Stimulated activated CD8-positive, alpha-beta memory T cell treated with anti-CD3 and anti-CD28 coated beads, Interleukin-4, amount 100 ng/mL, for 24 hours (primary cell): ENCODE measurements at places on chromosomes 2 and 18.

GRCh38 chr2:61737841-61738240 lies 116.0 kb downstream of the FAM161A start:
- no peak for DNase-seq

- no peak for DNase-seq
Observed at GRCh38 chr18:54076166-54076565, 148.3 kb downstream of the MBD2 start.

GRCh38 chr2:175892046-175892445 lies 110.0 kb downstream of the LNPK start:
- no peak for DNase-seq

DNA sequence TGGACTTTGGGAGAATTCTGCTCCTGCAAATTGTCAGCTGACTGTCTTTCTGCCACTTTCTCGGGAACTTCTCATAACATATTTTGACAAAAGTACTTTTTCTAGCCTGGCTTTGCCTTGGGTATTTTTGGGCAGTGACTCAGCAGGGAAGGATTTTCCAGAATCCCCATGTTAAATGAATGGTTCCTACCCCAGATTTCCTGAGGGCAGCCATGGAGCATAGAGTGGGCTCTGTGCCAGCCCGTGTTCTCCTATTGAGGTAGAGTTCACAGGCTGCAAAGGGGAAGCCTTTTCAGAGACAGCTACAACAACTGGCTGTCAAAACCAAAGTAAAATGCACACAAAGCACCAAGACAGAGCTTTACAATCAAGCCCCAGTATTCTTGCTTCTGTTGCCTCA lies 59.8 kb downstream of the BMP10 start:
- DNase-seq: no peak

DNA sequence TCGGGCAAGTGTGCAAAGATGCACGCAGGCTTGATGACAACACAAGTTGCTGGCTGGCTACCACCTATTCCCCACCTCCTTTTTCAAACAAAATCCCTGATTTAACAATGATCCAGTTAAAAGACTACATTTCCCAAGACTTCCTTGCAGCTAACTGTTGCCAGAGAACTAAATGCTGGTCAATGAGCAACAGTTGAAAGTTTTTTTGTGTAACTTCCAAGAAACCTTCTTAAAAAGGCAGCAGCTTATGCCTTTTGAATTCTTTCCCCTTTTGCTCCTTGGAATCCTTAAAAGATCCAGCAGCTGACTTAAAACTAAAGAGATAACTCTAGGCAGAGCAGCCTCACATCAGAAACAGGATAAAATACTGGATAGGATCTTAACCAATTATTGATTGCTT lies 38.5 kb downstream of the NPHP1 start:
- DNase-seq: no peak

GRCh38 chr2:73920577-73921545 lies 5.8 kb upstream of the DGUOK start:
- DNase-seq: no peak

GRCh38 chr2:213149949-213150314 lies 1.5 kb downstream of the IKZF2 start:
- no peak for DNase-seq

GRCh38 chr18:50429207-50429948 lies 54.5 kb downstream of the SKA1 start:
- no peak for DNase-seq

DNA sequence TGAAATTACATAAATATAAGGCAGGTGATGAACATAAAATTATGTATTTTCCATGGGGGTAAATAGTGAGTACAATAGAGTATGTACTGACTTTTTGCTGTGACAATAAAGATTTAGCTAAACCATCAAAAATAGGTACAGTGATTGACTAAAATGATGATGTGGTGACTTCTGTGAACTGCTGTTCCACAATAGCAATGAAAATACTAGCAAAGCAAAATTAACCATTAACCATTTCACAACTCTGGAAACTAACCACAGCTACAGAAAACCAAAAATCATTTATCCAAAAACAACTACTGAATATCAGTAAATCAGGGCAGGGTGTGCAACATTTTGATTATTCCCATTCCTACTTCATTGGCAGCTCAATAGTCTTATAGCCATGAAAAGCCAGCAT lies 161.4 kb upstream of the GYPC start:
- DNase-seq: no peak

GRCh38 chr18:63207143-63207790 lies 112.3 kb downstream of the BCL2 start:
- no peak for DNase-seq

- no peak for DNase-seq
Observed at GRCh38 chr2:52054824-52055223, 1022.9 kb upstream of the NRXN1 start.

- DNase-seq: no peak
Observed at GRCh38 chr2:33011941-33012340, 65.2 kb downstream of the LTBP1 start.

DNA sequence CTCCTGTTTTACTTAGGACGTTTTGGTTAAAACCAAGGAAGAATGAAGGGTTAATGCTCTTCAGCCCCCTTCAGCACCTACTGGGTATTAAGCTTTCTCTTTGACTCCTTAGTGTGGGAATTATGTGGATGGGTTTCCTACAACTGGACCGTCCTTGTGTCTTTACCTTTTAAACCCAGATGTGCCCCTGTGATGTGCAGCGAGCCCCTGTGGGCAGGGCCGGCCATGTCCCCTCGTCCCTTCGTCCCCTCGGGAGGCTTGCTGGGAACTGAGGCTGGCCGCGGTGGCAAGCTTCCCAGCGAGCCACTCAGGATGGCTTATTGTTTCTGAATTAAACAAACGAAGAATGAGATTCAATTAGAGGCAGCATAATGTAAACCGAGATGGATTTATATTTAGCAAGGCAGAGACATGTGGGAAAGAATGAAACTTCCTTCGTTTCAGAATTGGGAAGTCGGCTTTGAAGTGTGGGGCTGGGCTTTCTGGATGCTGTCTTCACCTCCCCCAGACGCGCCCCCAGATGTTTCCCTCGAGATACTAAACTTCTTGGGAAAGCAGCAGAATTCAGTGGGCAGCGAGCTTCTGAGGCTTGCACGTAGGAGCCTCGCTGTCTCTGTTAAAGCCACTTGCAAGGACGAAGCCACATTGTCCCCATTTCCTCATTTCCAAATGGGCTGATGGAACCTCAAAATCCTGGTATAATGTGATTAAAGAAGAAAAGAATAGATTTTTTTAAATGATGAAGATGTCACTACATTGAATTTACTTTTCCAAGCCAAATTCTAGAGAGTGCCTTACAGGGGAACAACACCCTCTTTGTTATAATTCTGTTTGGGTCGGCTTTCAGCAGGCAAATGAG lies 146.0 kb downstream of the VAPA start:
- no peak for DNase-seq

GRCh38 chr18:63648241-63648640 lies 4.2 kb upstream of the SERPINB4 start:
- no peak for DNase-seq

- DNase-seq: no peak
Observed at GRCh38 chr18:72727038-72727655, 140.6 kb downstream of the NETO1 start.

- no peak for DNase-seq
Observed at GRCh38 chr18:67451960-67452359, 64.6 kb downstream of the DSEL start.

DNA sequence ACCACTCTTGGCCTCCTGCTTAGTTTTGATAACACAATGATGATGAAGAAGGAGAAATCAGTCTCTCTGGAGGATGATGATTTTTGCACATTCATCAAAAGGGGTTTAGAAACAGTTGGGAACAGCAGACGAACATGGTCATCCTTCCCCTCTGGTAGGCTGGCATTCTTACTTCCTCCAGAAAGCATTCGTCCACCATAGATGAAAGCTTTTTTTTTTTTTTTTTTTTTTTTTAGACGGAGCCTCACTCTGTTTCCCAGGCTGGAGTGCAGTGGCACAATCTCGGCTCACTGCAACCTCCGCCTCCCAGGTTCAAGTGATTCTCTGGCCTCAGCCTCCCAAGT lies 43.5 kb upstream of the TTC39C start:
- no peak for DNase-seq

DNA sequence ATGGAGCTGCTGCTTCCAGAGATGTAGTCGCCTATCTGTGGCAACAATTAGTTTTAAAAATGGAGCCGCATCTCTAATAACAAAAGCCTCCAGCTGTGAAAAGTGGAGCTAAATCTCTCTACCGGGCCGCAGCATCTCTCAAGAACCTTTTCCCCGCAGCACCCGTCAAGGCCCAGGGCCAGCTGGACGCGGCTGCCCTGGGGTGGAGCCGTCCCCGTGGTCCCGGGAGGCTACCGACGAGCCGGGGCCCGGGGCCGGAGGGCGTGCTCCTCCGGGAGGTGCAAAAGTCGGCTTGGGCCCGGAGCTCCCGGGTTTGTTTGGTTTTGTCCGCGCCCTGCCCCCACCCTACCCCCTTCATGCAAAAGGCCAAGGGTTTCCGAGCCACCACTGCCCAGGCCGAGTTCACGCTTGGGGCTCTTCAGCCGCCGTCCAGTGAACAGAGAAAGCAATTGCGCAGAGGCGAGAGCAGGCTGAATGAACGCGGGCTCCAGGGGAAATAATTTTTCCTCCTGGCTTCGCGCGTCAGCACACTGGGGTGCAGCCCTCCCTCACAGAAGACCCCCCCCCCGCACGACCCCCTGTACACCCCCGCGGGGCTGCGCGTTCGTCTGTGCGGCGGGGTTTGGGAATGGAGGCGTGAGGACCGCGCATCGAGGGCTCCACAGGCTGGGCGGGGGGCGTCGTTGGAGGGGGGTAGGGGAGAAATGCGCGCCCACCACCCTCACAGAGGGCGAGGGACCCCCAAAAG lies 557 bp upstream of the GREB1L start:
- DNase-seq: no peak

DNA sequence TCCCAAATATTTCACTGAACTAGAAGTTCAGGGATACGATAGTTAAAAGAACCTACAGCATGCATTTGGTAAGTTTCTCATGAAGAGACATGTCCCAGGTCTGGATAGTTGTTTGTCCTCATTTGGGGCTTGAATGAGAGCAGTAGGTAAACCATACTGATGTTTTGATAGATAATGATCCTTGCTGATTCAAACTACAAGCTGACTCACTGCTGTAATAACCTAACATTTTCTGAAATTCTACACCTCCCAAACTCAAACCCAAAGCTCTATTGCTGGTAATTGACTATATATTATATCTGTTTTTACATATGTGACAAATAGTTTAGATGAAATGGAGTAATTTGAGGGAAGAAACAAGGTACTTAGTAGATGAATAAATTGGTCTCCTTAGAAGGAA lies 154.1 kb upstream of the BOD1L2 start:
- no peak for DNase-seq

- DNase-seq: no peak
Observed at GRCh38 chr2:98911376-98912154, 24.5 kb downstream of the CRACDL start.

- DNase-seq: no peak
Observed at GRCh38 chr2:30427606-30428347, 19.3 kb upstream of the LCLAT1 start.

DNA sequence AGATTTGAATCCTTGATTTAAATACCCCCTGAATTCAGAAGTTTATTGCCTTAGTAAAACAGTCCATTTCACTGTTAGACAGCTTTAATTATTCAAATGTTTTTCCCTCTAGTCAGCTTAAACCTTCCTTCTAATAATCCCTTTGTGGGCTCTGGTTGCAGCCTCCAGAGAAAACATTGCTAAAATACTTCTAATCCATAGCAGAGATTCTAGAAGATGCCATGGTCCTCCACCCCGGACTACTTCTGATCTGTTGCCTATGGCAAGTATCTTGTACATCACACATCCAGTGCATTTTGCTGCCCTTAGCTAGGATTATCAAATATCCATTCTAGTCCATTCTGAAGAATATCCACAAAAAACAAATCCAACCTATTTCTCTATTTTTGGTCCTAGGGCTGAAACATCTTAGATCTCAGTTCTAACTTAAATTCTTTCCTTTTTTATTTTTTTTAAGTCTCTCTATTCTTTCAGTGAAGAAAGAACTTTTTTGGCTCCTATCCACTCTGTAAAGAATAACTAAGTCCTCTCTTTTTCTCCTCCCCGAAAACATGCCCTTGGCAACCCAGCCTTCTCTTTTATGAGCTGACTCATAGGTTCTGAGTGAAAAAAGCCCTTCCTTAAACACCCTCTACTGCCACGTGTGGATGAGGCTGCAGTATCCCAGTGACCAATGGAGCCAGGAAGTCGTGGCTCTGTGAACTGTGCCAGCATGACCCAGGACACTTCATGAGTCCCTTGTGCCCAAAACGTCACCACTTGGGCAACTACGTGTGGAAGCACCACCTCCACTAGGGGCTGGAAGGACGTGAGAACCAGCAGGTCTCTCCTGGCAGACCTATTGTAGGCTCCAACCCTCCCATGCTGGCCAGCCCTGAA lies 349.8 kb downstream of the TNS1 start:
- no peak for DNase-seq

- DNase-seq: no peak
Observed at GRCh38 chr18:49193252-49193651, 242.5 kb upstream of the SMAD7 start.

GRCh38 chr2:141929331-141930252 lies 201.2 kb downstream of the LRP1B start:
- no peak for DNase-seq

- DNase-seq: no peak
Observed at GRCh38 chr2:237232166-237232565, 146.5 kb downstream of the COPS8 start.

DNA sequence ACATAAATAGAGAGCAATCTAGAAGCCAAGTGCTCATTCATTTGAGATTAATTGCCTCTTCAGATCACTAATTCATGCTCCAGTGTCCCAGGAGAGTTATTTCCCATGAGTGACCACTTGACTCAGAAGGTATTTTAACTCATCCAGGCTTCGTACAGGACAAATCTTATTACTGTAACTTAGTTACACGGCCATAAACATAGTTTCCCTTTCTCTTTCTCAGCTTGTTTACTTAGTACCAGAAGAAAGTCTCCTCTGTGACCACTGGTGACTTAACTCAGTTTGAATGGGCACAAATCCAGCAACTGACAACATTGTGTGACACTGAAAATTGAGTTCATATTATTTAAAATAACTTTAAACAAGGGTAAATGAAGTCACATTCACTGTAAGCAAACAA lies 25.3 kb downstream of the MMADHC start:
- DNase-seq: no peak

GRCh38 chr2:134089454-134089853 lies 164.4 kb upstream of the MGAT5 start:
- no peak for DNase-seq

- DNase-seq: no peak
Observed at GRCh38 chr2:869357-869871, 81.2 kb upstream of the SNTG2 start.

DNA sequence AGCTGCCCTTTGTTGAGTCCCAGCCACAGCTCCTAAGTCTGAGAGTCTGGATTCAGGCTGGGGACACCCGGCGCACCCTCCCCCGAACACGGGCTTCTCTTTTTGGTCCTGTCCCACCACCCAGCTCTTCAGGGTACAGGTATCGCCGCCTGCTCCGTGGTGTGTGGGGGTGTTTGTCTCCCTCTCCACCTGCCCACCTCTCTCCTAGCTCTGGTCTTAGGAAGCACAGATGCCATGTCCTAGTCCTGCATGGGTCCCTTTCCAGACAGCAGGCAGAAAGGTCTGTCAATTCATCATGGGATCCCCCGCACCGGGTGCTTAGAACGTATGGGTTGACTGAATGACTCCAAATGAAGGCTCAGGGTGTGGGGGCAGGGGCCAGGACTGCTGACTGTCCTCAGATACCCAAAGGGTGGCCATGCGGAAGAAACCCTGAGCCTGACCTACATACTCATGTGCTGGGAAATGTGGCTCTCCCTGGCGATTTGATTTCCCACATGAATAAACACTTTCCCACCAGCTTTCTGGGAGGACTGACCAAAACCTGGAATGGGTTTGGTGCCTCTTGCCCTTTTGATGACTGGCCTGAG lies 156.8 kb downstream of the CELF4 start:
- no peak for DNase-seq

- DNase-seq: no peak
Observed at GRCh38 chr2:241224018-241224850, 35.8 kb downstream of the ANO7 start.
